ENCODE measurements at places on chromosomes 5 and 9.

- no peak for DNase-seq
Measured at GRCh38 chr5:75668445-75668844, 48.8 kb downstream of the POC5 start.

- DNase-seq: no peak
Measured at GRCh38 chr9:16277471-16277960, 593.0 kb downstream of the BNC2 start.

DNA sequence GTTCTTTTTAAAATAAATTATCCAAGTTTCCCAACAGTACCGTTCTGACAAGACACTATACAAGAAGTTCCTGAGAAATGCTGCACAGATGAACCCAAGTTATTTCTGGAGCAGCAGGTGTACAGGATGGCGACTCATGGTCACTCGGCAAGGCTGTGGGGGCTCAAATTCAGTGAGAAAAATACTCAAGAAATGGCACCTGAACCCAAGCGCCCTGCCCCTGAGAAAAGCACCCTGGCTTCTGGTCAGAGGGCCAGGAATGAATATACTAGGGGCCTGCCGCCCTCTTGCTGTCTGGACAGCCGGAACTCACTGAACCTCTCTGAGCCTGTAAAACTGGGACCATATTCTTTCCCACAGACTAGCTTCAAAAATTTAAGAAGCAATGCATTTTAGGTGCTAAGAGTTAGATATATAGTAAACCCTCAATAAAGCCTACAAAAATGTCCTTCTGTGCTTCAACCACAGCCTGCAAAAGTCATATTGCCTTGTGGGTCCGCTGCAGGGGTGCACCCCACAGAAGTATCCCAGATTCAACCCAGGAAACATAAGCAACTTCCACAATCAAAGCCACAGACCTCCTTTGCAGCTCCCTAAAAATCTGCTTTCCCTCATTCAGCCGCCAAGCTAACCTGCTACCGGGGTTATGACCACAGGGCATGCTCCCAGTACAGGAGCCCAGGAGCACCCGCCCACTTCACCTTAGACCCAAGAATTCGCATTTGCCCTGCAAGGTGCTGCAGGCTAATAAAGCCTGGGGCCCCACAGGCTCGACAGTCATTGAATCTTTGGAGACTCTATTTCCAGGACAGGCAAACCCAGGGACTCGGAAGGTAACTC is 1.4 kb downstream of the RAPGEF1 start:
- no peak for DNase-seq

GRCh38 chr9:88722753-88723152 is 187.8 kb downstream of the NXNL2 start:
- DNase-seq: no peak

GRCh38 chr9:122080986-122081385 is 12.1 kb downstream of the TTLL11 start:
- no peak for DNase-seq

DNA sequence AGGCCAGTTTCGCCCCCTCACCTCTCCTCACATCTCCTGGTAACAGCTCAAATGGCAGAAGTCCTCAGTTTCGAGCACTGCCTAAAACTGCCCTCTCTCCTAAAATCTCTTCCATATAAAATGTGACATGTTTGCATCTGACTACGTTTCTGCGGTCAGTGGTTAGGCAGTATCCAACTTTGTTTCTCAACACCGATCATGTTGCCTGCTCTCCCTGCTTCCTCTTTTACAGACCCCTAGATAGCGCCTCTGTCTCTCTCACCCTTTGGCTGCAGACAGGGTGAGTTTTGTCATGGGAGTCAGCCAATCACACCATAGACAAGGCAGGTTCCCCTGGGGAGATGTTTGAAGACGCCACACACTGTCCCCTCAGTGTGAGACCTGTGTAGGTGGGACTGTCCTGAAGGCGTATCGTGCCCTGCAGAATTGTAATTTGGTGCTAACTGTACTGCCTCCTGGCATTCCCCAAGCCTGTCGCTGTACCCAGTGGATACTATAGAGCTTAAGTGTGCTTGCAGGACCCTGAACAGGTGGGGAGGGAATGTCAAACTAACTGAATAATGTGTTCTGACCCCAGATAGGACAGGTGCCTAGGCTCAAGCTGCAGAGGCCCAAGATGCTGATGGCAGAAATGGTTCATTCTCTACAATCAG is 1.1 kb downstream of the HEXB start:
- no peak for DNase-seq

- DNase-seq: no peak
Measured at GRCh38 chr9:14240537-14240936, 73.4 kb downstream of the NFIB start.

- no peak for DNase-seq
Measured at GRCh38 chr5:112787261-112787660, 49.6 kb downstream of the APC start.

DNA sequence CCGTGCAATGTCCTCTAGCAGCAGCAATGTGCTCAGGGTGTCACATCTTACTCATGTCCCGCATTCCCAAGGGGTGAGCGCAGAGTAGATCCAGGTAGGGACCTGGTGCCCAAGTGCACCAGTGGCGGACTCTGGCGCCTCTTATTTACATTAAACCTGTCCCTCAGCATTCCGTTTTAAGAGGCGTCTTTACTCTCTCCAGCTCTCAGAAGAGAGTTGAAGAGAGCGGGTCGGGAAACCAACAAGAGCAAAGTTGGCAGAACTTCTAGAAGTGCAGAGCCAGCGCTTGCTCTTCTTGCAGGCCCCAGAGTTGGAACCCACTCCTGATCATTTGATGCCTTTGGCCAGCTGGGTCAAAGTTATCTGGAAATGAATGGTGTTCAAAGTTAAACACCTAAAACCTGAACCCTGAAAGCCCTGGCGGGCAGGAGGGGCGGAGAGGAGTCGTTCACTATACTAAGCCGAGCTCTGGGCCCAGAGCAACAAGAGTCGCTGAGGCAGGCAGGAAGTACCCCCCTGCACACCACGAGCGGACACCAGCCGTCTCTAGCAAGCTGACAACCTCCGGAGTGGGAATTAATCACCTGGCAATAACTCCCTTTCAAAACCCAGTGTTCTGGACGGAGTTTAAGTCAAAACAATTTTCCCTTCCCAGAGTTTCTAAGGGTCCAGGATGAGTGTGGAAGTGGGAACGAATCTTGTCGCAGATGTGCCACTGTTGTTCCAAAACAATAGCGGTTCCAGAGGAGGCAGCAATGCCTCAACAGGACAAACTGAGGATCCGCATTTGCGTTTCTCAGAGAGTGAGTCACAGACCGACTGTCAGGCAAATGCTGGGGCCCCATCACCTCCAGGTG is 122.8 kb downstream of the TMEM161B start:
- no peak for DNase-seq

DNA sequence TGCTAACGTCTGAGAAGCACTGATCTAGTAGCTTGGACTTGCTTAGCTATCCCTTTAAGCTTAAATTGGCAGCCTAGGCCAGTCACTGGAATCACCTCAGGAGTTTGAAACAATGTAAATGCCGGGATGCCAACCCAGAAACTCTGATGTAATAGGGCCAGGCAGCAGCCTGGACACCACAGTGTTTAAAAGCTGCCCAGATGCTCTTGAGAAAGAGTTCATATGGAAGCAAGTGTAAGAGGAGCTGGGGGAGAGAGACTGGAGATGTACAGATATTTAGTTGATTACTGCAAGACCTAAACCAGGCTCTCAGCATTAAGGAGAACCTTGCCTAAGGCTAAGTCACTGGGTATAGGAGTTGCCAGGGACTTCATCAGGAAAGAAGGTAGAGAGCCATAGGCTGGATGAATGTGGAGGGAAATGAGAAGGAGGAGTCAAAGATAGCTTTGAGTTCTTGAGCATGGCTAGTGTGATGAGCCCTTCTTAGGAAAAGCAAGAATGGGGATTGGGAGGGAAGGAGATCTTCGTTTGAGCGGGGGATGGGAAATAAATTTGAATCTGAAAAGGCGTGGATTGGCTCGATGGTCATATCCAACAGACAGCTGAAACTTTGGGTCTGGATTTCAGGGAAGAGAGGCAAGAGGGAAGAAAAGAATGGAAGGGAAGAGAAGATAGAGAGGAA is 392.9 kb upstream of the WWC1 start:
- no peak for DNase-seq

DNA sequence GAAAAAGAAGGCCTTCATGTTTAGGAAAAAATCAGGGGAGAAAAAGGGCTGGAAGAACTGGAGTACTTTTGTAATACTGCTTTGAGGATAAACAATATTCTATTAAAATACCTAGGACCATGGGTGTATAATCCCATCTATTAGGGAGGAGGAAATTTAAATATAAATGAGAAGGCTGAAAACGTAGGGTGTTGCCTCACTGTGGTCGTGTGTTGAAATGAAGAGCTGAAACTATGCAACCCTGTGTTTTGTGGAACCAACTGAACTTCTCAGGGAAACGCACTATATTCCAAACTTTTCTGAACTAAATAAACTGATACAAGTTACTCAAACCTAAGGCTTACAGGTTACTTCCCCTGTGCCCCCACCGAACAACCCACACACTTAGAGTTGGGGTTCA is 4.5 kb upstream of the CNTLN start:
- no peak for DNase-seq

- DNase-seq: no peak
Measured at GRCh38 chr5:137858223-137858916, 9.3 kb upstream of the MYOT start.

DNA sequence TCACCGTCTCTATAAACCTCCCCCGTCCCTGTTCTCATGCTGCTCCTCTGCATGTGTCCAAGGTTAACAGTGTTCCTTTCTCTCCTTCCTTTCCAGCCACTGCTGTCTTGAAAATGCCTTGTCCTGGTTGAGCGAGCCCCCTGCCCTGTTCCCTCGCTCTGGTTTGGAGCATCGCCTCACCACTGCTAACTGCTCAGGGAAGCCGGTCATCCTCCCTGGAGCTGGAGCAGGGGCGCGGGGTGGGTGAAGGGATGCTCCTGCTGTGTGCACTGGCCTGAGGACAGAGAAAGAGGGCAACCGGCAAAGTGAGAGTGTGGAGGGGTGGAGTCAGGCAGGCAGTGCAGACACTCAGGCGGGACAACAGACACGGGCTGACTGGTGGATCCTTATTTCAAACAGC is 19.4 kb downstream of the UBE2QL1 start:
- no peak for DNase-seq

GRCh38 chr5:161138751-161139455 is 286.9 kb upstream of the ATP10B start:
- no peak for DNase-seq

DNA sequence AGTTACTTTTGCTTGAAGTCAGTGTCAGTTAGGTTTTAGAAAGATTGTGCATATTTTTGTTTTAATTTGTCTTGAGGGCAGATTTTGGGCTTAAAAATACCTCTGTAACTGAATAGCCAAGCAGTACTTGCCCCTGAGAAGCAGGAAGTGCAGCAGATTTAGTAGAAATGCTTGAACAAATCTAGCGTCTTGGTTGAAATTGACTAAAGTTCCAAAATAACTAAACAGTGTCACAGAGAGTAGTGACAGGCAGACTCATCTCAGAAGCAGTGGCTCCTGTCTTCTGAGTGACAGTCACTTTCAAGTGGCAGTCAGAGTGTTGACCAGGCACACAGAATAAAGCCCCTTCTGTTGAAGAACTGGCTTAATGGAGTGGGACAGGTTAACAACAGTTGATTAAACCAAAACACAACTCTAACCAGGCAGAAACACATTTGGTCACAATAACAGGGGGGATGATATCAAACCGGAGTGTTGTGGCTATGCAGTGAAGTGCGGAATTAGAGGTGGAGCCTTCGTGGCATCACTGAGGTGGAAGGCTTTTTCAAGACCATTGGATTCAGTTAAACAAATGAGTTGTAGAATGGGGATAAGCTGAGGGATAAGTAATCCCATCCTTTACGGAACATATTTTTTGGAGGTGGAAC is 29.1 kb downstream of the TRIO start:
- no peak for DNase-seq

- DNase-seq: no peak
Measured at GRCh38 chr5:136726506-136726905, 361.2 kb upstream of the TRPC7 start.

DNA sequence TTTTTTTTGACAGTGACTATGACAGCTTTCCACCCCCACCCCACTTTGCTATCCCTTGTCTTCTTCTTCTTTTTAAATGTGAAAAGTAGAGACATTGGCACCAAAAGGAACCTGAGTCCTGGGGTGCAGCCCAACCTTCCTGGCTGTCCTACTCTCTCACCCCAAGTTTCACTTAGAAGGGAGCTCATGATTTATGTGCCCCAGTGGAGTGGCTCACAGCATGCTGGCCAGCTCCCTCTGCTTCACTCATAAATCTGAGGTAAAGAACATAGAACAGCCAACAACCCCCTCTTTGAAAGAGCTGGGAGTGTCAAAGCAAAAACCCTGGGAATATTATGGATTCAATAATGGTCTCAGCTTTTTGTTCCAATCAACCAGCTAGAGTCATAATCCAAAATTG is 196.3 kb upstream of the DAPK1 start:
- no peak for DNase-seq

GRCh38 chr5:59709846-59710245 is 183.7 kb downstream of the PDE4D start:
- DNase-seq: no peak

DNA sequence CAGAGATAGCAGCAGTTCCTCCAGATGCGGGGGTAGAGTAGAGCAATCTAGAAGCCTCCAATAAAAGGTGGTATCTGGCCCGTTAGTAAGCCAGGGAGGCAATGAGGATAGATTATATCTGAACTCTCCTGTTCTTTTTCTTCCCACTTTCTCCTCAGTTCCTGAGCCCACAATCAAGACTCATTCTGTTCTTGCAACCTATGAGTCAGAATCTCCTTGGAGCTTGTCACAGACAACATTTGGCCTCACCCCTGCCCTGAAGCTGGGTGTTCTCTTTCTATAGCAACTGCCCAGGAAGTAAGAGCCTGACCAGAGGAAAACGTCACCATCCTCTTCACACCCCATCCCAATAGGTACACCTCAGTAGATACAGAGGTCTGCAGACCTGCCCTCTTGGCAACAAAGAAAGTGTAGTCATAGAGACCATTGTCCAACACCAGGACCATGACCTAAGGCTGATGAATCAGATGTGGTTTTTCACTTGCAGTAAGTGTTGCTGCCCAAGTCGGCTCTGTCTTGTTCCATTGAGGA is 76.3 kb upstream of the PCA3 start:
- no peak for DNase-seq

GRCh38 chr5:175805256-175806011 is 65.9 kb upstream of the CPLX2 start:
- no peak for DNase-seq

DNA sequence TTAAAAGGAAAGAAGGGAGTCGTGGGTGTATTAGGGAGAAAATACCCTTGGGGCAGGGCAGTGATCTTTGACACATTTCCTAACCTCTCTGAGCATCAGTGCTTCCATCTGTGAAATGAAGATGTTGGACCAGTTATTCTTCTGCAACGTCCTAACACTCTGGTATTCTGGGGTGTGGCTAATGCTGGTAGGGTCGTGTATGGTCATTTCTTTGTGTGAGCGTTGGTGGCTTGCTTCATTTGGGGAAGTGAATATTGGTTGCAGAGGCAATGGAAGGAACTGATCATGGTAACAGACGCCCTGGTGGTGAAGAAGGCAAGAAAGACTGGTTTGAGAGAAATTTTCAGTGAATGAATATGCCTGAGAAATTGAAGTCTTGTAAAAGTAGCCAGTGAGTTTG is 67.9 kb upstream of the TTC23L start:
- no peak for DNase-seq
